ENCODE measurements at places on chromosomes 2 and 18.

- no peak for DNase-seq
Measured at GRCh38 chr18:22408059-22408458, 9.7 kb downstream of the CTAGE1 start.

GRCh38 chr2:206521612-206522011 is 78.3 kb downstream of the ADAM23 start:
- no peak for DNase-seq

DNA sequence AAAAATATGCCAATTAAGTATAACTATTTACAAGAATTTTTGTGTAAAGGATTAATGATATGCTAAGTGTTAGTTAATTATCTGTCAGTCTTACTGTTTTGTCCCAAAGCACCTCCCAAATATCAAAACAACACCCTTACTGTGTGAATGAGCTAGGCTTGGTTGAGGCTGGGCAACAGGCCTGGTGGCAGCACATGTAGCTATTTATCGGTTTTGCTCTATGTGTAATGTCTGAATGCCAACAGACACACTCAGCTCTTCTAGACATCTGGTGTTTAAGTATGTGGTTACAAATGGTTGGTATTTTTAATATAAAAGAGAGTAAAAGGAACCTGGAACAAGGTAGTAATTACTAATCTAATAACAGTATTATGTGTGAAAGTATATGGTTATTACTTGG is 175.3 kb downstream of the RAB3GAP1 start:
- no peak for DNase-seq

- no peak for DNase-seq
Measured at GRCh38 chr2:150051004-150051403, 436.5 kb downstream of the RND3 start.

DNA sequence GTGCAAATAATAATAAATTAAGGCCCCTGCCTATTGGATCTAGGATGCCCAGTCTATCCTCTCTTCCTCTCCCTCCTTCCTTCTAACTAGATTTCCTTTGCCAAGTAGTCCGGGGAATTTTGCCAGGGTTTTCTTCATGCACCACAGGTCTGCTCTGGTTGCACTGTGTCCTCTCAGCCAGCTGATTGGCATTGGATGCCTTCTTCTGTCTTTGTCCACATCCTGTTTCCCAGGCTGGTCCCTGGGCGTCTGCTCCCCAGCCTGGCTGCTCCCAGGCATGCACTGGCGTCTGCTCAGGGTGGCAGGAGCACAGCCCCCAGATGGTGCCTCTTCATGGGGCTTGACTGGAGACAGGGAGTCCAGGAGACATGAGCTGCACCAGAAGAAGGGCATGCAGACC is 66.4 kb downstream of the GALR1 start:
- DNase-seq: no peak

- DNase-seq: peak; percentile 90
Measured at GRCh38 chr2:233350708-233351107, 3.6 kb upstream of the DGKD start.

GRCh38 chr2:216538538-216538937 is 39.9 kb downstream of the RPL37A start:
- DNase-seq: no peak

DNA sequence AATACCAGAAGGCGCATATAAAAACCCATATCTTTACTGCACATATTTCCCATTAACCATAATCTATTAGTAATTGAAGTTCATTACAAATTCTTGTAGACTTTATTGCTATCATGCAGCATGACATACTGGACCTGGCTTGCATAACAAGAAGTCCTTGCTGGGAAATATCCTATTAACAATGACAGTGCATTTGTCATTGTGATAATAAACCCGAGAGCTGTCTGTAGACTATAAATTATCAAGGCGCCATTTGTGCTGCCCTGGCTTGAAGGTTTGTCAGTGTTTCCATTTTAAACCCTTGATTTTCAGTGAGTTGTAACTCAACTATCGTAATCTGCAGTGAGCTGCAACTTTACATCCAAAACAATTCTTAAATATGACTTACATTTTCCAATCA is 59.0 kb downstream of the HNMT start:
- no peak for DNase-seq

GRCh38 chr2:111037128-111037527 is 83.6 kb upstream of the BCL2L11 start:
- DNase-seq: no peak

- DNase-seq: no peak
Measured at GRCh38 chr2:135154962-135155361, 102.9 kb downstream of the RAB3GAP1 start.

- no peak for DNase-seq
Measured at GRCh38 chr18:55858661-55859515, 270.9 kb upstream of the TCF4 start.

- DNase-seq: peak; percentile 72
Measured at GRCh38 chr18:832085-832681, 20.1 kb upstream of the YES1 start.

DNA sequence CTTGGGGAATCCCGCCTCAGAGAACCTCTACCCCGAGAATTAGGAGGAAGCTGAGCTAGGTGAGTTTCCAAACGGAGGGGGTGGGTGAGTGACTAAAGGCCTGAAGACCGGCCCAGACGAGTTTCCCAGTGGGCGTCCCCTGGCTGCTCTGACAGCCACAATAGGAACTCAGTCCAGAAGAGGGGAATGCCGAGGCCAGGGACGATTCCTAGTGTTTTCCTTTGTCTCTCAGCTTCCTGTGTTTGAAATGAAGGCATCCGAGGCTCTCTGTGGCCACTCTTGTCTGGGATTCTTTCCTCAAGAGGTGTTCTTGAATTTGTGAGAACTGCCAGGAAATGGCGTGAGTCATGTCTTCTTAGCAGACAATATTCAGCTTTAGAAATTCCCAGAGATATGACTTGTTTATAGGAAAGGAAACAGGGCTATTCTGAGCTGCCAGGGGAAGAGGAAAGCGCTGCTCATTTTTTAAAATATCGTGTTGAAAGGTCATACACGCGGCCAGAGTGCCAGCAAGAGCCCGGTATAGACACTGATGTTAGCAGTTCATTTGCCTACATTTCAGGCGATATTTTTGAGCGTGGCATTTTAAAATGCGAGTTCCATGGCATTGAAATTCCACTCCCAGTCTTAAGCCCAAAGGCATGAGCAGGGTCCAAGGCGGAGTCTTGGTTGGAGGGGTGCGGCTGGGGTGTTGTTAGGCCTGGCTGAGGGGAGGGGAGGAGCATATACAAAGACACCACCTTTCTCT is 169.1 kb upstream of the KLF7 start:
- DNase-seq: peak; percentile 26

GRCh38 chr18:26424428-26425147 is 123.8 kb downstream of the KCTD1 start:
- DNase-seq: no peak

- no peak for DNase-seq
Measured at GRCh38 chr2:215748446-215748845, 264.9 kb downstream of the MREG start.

- DNase-seq: no peak
Measured at GRCh38 chr2:112926707-112927106, 15.7 kb downstream of the IL37 start.

DNA sequence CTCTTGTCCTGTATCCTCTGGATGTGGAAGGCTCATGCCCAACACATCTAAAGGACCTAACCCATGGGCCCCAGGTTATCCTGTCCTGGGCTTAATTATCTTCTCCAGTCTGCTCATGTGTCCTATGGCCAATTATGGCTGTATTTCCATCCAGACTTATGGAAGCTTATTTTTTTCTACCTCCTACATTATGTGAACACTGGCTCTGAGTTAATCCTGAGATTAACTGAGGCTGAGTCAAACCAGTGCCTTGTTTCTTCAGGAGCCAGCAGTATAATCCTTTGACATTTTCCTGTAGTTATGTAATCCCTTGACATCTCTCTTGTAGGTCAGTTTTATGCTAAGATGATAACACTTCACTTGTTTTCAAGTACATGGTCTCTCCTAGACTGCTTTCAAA is 213.6 kb downstream of the PMAIP1 start:
- no peak for DNase-seq

- no peak for DNase-seq
Measured at GRCh38 chr18:389658-390357, 110.7 kb downstream of the COLEC12 start.

- DNase-seq: no peak
Measured at GRCh38 chr2:217313386-217313785, 453.5 kb upstream of the TNP1 start.

DNA sequence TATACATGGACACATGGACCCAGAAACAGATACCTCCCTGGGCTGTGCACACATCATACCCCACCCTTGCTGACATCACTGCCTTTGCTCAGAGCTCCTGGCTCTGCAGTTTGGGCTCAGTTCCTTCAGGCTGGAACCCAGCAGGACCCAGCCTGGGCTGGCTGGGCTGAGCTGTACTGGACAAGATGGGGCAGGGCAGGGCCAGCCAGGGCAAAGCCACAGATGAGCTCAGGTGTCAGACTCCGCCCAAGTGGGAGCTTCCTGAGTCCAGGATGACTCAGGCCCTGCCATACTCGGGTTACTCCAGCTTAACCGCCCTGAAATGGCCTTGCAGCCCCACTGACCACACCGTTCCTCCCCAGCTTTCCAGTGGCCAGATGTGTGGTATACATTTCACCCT is 284.9 kb downstream of the OSR1 start:
- DNase-seq: peak; percentile 82

DNA sequence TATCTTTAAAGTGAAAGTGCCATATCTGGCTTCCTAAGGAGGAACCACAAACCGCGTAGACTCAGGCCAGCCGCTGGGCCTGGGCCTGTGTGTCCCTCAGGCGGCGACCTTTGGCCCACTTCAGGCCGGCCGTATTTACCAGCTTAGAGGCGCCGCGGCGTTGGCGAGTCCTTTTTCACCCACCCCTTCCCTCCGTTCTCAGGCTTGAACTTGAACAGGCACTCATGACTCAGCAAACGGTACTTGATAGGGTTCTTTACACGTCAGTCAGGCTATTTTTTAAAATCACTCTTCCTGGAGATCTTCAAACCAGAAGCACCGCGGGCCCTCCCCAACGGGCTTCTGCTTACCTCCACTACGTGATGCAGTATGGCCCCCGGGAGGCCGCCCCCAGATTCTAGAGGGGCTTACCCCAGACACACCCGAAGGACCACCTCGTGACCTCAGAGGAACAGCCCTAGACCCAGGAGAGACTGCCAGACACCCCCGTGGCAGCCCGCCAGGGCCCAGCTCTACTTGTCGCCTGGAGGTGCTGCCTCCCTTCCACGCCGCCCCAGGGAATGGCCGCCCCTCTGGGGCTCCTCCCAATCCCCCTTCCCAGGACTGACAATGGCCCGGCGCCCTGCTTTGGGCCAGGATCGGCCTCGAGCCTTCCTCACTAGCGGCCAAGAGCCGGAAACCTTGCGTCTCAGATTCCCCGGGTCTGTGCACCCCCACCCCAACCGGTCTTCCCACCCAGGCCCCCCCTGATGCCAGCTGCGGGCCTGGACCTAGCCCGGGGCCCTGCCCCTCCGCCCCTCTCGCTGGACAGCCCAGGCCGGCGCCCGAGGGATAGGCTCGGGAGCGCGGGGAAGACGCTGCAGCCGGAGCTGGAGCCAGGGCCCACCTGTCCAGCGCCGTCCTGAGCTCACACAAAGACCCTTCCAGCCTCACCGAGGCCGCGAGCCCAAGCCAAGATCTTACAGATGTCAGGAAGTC is 33.8 kb upstream of the IMPA2 start:
- peak; percentile 89 for DNase-seq

- no peak for DNase-seq
Measured at GRCh38 chr2:31066551-31066950, 71.7 kb downstream of the GALNT14 start.

GRCh38 chr2:18588049-18588448 is 1.3 kb downstream of the NT5C1B start:
- DNase-seq: no peak

GRCh38 chr18:74945774-74946545 is 263.0 kb downstream of the PTGR3 start:
- DNase-seq: no peak

DNA sequence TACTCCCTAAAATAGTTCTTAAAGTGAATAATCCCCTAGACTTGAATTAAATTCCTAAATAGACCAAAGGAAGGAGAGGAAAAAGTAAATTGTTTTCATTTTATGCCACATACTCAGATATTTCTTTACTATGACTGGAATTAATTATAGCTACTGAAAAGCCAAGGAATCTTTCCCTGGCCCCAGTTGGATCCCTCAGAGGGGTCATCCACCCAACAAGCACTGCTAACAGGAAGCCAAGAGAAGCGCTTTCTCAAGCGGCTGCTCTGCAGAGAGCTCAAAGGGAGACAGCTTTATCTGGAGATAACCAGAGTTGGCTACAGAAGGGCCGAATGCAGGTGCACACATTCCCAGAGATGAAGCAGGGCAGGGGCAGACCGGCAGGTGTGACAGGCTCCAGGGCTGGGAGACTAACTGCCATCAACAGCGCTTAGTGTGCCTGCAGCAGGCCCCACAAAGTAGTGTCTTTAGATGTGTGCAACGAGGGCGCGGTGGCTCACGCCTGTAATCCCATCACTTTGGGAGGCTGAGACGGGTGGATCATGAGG is 51.1 kb downstream of the POLR1A start:
- DNase-seq: no peak

DNA sequence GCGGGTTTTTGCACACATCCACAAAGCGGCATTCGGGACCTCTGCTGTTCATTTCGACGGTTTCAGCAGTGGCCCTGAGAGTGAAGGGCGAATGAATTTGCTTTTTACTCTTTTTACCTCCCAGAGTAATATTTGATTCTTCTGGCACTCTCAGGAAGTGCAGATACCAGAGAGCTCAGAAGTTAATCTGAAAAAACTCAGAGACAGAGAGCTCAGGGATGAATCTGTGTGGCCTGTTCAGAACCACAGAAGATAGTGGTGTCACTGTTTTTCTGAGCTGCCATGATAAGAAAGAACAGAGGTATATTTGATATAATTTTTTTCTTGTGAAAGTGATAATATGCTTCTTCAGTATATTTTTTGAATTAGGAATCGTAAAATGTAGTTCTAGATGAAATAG is 129.3 kb downstream of the MBP start:
- DNase-seq: no peak

DNA sequence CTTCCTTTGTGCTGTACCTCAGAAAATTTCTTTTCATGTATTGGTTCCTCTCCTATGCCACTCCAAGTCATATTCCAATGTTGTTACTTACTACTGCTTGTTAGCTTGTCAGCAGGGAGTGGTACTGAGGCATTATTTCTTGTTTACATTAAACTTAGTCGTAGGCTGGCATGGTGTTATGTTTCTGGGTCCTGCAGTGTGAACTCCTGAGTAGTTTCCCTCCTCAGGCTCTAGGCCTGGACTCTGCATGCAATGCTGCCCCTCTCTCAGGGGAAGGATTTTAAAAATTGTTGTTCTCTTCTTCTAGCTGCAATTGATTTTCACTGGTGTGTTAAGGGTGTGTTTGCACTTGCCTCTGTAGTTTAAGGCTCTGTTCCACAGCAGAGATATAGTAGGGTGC is 671.6 kb downstream of the PLCL1 start:
- no peak for DNase-seq

DNA sequence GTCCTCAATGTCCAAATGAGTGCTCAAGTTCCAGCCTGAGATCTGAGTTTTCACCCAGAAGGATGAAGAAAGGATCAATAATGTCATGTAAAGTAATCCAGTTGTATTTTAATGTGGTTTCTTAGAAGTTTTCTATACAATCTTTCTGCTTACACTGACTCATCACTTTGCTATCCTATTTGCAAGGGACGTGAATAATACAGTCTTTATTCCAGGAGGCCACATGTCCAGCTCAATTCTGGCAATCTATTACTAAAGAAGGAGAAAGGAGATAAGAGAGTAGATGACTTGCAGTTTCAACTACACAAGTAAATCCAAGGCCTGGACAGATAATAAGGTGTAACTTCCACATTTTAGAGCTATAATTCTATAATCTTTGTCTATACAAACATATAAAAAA is 601.1 kb upstream of the SETBP1 start:
- peak; percentile 2 for DNase-seq

GRCh38 chr2:137921105-137921880 is 43.0 kb upstream of the HNMT start:
- no peak for DNase-seq
